ENCODE measurements at places on chromosomes 11 and 22.

GRCh38 chr22:44935724-44936123, 74.1 kb downstream of the PHF21B start:
- DNase-seq: no peak

- no peak for DNase-seq
These were observed 6.0 kb upstream of the TRIM34 start for GRCh38 chr11:5618807-5619206.

DNA sequence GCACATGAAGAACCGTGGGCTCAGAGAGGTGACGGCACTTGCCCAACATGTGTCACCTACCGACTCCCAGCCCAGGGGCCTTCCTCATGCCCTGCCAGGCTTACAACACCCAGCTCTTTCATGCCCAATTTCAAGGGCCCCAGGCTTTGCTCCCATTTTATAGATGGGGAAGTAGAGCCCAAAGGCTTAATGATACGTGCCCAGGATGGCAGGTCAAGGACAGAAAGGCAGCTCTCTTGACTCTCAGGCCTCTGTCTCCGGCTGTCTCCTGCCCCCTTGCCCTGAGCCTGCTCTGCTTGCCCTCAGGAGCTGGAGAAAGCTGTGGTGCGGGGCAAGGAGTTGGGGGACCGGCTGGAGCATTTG, 9.0 kb downstream of the CCDC88B start:
- no peak for DNase-seq

DNA sequence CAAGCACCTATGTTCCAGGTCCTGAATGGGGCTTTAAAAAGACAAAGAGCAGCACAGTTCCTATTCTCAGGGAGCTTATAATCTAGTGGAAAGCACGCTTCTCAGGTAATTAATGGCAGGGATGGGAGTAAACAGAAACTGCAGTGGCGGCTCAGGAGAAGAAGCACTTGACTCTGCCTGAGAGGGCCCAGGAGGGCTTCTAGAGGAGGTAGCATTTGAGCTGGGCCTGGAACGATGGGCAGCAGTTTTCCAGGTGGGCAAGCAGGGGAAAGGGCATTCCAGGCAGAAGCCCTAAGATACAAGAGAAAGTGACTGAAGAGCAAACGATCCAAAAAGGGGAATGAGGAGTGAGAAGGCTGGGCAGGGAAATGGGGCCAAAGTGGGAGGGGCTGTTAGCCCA, 37.1 kb upstream of the CHST1 start:
- DNase-seq: no peak

Data from activated naive CD4-positive, alpha-beta T cell (primary cell).